Epithelial cell of proximal tubule (primary cell): ENCODE measurements at places on chromosomes 16 and 17. TPM values are rescaled to one million over a fixed set of nuclear protein-coding genes. Genes with fewer than 3 reads are reported as not detected.

- no peak for DNase-seq
Measured at GRCh38 chr17:50194140-50194933, 7.1 kb downstream of the COL1A1 start.

GRCh38 chr17:48192321-48192731 lies 84.8 kb downstream of the SNX11 start:
- DNase-seq = no peak

- no peak for DNase-seq
Measured at GRCh38 chr17:35726953-35727460, 4.4 kb upstream of the RASL10B start.

DNA sequence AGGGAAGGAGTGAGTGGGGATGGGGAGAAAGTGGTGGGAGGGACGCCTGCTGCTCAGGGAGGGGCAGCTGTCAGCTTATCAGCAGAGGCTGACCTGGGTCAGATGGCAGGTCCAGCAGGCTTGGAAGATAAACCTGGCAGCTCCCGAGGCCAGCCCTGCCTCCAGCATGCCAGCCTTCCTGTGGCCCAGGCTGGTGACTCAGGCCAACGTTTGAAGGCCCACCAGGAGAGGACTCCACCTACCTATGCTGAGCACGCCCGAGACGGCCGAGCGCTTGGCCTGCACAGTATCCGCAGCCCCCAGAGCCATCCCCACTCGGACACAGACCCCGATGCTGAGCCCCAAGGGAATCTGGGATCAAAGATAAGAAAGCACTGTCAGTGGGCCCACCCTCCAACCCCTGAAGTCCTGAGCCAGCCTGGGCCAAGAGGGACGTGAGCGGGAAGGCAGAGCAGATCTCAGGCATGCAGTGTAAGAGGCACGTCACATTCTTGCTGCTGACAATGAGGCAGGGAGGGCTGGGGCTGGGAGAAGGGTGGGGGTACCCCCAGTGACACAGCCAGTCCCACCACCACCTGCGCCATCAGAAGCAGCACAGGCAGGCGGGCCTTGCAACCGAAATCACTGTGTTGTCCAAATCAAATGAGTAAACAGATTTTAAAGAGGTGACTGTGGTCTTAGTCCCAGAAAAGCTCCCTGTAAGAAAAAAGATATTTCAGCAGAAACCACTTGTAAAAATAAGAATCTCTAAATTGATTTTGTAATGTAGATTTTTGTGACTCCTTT lies 12.4 kb downstream of the SLC47A2 start:
- no peak for DNase-seq

DNA sequence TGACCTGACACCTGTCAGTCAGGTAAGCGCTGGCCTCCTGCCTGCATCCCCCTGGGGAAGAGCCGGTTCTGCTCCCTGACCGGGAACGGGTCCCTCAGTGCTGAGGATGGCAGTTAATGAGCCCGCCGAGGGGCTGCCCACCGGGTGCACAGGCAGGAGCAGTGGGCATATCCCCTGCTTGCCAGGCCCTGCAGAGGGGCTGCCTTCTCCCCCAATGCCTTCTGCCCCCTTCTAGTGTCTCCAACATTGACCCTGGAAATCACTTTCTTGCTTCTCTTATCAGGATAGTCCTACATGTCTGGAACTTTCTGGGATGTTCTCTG lies 388.5 kb downstream of the SEC14L1 start:
- no peak for DNase-seq

DNA sequence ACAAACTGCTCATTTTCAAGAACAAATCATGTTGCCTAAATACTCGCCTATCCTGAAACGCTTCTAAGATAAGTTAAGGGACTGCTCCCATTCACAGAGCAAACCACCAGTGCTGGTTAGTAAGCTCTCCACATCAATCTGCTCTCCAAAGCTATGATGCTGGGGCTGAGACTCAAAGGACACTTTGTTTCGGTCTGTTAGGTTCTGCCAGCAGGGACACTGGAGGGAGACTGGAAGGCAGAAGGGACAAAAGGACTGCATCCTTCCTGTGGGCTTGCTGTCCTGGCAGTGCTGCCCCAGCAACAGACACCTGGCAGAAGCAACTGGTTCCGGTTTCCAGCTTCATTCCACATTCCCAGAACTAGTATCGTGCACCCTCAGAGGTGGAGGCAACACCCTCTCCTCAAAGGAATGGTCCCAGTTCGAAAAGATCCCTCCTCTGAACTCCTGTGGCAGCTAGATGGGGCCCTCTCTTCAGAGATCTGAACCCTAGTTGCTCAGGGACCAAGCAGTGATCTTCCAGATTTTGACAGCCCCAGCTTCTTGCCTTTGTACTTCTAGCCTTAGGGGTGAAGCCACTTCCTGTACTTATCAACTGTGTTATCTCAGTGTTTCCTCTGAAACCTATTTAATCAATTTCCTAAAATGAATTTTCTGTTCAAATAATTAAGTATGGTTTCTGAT lies 73.4 kb upstream of the GSG1L start:
- no peak for DNase-seq

DNA sequence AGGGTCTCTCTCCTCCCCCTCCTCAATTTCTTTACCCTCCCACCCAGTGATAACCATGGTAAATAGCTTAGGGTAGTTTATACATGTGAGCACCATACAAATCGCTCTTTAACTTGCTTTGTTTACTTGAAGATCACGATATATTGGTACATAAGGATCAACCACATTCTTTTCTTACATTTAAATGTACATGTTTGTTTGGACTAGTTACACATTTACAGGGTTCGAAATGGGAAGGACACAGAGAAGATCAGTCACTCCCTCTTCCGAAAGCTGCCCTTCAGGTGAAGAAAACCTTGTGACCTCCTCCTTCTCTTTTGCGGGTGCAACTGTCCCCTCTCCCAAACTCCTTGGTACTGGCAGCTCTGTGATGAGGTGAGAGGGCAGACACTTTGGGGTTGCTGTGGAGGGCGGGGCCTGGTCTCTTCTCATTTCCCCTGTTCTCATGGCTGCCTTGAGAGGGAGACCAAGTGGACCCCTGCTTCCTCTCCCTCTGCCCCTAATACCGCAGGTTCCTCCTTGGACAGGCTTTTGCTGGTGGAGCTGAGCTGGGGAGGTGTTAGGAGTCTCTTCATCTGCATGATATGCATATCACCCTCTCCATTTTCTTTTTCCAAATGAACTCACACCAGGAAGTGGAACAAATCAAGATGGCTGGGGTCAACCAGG lies 4.7 kb upstream of the PIK3R6 start:
- DNase-seq = no peak

DNA sequence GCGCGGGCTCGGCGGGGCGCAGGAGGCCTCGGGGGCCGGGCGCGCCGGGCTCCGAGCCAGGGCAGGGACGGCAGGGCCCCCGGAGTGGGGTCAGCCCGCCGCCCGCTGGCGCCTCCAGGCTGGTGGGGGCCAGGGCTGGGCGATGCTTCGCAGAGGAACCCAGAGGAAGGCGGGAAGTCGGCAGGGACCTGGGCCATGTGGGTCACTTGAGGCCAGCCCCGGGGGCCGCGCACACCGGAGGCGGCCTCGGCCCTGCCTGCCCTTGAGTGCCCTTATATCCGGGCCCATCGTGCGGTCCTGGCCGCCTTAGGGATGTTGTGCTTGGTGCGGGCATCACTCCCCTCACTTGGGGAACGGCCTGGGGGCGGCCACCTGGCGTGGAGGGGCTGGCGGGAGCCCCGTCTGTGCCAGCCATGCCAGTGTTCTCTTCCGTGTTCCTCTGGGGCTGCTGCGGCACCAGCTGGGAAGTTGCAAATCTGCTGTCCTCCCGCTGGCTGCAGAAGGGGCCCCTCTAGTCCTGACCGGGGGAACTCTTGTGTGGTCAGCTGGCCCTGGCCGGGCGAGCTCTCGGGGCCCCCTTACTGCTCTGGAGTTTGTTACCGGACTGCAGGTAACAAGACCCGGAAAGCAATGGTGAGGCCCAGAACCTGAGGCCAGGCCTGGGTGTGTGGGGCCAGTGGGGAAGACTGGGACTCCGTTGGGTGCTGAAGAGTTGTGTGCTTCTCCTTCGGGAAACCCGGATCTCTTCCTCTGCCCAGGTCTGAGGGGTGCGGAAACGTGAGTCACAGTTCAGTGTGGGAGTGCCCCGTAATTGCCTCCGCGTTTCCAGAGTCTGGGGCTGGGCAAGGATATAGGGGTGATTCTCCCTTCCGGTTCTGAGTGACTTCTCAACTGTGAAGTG lies 849 bp downstream of the CAPN15 start:
- DNase-seq = no peak

DNA sequence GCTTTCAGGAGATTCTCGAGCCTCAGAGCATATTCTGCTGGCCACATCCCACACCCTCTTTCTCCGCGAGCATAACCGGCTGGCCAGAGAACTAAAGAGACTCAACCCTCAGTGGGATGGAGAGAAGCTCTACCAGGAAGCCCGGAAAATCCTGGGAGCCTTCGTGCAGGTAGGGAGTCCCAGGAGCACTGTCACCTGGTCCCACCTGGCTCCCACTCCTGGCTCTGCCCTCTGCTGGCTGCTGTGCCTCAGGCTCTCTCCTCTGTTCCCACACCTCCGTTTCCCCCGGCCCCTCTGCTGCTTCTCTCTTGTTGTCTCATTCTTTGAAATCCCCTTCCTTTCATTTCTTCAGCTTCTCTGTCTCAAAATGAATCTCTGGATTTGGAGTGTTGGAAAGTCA lies 16.4 kb downstream of the LPO start:
- DNase-seq = no peak

The CACNA1H gene
- total RNA-seq = 0.22 and 0.29 TPM in 2 replicates

The TPSG1 gene
- not detected in 2 replicates for total RNA-seq

The WSCD1 gene
- 37.4 and 55.6 TPM in 2 replicates for total RNA-seq
